ENCODE measurements at places on chromosomes 6 and 20.

GRCh38 chr6:43915986-43916923 lies 146.2 kb downstream of the VEGFA start:
- no peak for DNase-seq

- peak; percentile 29 for DNase-seq
Measured at GRCh38 chr6:42402184-42402583, 49.5 kb downstream of the TRERF1 start.

- no peak for DNase-seq
Measured at GRCh38 chr6:146697921-146698320, 99.1 kb downstream of the ADGB start.

DNA sequence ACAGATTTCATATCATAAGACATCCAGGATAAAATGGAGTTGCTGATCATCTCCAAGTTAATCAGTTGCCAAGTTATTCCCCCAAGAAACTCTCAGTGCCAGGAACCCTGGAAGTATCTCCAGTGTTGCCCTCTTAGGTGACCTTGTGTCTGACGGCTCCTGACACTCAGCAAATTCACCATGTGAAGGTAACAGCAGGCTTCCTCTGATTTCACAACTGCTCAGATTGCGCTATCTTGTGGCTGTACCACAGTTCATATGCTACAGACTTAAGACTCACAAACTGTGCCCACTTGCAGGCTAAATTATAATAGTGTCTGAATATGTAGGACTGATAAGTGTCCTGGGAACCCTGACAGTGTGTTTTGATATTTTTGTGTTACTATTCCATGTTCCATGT lies 186.6 kb upstream of the OPRM1 start:
- no peak for DNase-seq

DNA sequence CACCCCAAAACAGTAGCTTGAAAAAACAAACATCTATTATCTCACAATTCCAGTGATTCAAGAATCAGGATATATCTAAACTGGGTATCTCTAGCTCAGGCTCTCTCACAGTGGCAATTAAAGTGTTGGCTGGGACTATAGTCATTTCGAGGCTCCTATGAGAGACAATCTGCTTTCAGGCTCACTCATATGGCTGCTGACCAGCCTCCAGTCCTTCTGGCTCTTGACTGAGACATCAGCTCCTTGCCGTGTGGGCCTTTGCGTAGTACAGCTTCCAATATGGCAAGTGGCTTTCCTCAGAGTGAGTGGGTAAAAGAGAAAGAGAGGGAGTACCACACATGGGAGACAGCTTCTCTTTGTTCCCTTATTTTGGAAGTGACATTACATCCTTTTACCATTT lies 327.2 kb downstream of the CENPW start:
- no peak for DNase-seq

DNA sequence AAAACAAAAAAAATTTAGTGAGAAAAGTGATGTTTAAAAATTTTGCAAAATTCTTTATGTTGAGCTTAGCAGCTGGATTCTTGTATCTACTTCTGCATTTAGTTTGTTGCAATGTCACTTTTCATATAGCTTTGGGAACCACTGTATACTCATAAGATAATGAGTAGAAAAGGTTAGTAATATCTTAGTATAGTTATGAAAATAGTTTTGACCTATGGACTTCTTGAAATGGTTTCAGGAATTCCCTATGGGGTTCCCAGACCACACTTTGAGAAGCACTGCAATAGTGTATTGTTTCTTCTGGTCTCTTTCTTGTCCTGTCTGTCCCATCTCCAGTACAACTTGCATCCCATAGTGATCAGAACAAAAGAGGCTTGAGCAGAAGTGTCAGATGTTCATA lies 29.4 kb downstream of the PPP1R16B start:
- no peak for DNase-seq

DNA sequence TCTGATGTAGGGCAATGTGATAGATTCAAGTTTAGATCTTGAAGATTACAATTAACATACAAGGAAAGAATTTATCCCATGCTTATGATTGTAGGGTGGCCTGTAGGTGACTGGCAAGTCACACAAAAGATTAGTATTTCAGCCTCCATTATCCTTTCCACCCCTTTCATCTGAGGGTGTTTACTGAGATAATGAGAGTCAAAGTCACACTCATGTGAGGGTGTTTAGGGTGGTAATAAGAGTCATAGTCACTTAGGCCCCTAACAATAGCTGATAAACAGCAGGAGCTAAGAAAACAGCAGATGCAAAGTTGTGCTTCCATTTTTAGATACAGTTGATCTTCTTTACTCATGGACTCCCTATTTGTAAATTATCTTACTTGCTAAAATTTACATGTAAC lies 11.4 kb downstream of the FAM184A start:
- DNase-seq = no peak

- no peak for DNase-seq
Measured at GRCh38 chr6:153956808-153957207, 82.2 kb upstream of the OPRM1 start.

GRCh38 chr6:2505624-2506023 lies 245.1 kb downstream of the MYLK4 start:
- DNase-seq = no peak

GRCh38 chr6:167910652-167911051 lies 83.9 kb downstream of the AFDN start:
- DNase-seq = no peak

DNA sequence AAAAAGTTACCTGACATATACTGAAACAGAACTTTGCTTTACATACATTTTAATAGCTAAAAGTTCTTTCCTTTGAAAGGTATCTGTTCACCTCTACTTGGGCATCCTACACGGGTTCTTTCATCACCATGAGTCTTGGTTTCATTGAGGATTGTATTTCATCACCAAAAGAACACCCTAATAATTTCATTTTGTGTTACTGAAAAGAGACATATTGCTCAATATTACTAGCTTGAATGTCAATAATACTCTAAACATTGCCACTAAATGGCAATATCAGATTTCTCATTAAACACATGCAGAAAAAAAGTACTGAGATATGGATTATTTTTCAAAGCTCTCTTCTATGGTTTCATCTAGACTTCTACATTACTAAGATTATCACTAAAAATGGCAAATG lies 30.8 kb downstream of the MAN1A1 start:
- DNase-seq = no peak

Data from CD4-positive, CD25-positive, alpha-beta regulatory T cell (primary cell).